ENCODE measurements at places on chromosomes 3 and 15. TPM values are rescaled to one million over a fixed set of nuclear protein-coding genes. Genes with fewer than 3 reads are reported as not detected.

Gene GASK1A
- total RNA-seq = 1.1 TPM

Gene CCDC32
- 16.3 TPM for total RNA-seq

Gene XCR1
- total RNA-seq = under 0.01 TPM

Gene SLC28A1
- not detected for total RNA-seq

Gene ACVR2B
- 1.9 TPM for total RNA-seq

Gene RLBP1
- not detected for total RNA-seq

Gene KY
- not detected for total RNA-seq

Gene GOLGA8M
- 0.13 TPM for total RNA-seq

GRCh38 chr15:90845201-90845949 is 23.0 kb upstream of the FURIN start:
- DNase-seq = peak; percentile 82

DNA sequence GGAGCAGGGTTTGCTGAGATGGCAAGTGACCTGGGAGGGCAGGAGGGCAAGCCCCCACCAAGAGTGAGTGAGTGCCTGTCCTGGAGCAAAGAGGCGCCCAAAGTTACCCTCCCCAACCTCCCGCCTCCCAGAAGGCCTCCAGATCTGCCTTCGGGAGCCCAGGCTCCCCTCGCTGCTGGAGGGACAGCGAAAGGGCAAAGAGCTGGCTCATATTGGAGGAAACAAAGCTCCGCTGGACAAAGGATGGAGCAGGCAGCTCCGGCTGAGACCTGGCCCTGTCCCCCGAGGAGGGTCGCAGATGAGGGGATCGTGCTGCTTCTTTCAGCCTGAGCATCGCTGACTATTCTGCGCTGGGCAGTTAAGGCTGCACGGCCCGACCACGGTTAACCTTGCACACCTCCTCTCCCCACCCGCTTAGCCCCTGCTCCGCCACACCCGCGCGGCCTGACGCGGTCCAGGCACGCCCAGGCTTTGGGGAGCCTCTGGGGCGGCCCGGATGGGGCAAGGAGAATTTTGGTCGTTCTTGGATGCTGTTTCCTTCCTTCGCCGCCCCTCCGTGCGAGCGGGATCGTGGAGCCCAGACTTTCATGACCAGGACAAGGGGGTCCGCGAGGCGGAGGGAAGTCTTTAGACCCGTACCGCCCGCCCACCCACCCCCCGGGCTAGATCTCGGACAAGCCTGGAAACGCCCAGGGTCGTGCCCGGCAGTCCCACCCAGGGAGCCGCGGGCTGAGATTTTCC is 651 bp downstream of the PLCD1 start:
- DNase-seq = no peak

GRCh38 chr3:129195731-129196256 is 12.1 kb upstream of the CNBP start:
- peak; percentile 90 for DNase-seq

DNA sequence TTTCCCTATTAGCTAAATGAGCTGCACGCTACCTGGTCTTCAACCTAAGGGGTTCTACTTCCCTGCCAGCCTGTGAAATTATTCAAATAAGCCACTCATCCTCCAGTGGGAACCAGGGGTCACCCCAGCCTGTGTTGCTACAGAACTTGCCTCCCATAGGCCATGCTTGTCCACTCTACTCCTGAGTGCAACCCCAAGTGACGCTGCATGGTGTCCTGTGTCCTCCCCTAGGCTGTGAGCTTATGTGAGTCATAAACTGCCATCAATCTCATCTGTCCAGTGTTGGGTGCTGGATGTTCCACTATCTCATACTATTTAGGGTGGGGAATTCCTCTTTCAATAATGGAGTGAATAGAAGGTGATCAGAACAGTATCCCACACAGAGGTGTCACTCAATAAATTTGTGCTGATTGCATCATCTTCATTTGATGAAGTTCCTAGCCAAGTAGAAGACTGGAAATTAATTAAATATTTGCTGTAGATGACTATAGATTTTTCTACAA is 49.8 kb upstream of the SSR3 start:
- DNase-seq = no peak

DNA sequence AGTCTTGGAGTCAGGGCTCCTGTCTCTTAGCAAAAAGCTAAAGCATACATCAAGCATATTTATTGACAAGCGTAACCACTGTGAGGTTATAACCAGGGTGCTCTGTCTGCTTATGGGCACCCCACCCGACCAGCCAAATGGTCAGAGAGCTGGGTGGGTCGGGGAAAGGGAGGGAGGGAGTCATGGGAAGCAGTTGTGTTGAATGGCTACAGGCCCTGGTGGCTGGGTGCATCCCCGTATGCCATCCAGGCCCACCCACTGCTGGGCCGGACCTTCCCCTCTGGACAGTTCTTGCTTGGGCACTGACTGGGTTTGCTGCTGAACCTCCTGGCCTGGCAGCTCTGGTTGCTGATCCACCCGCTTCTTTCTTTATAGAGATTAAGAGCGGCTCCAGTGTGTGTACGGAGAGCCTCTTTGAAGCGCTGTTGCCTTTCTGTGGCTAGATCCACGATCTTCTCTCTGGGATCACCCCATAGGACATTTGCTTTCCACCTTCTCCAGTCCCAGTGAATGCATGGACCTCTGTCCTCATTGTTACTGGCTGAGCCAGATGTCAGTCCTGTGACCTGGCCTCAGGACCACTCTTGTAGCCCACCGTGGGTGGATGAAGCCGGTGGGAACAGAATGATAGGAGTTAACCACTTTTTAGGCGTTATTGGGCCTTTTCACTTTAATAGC is 59.6 kb downstream of the SMAD3 start:
- no peak for DNase-seq

GRCh38 chr15:87706001-87706400 is 550.5 kb downstream of the NTRK3 start:
- no peak for DNase-seq

- DNase-seq = peak; percentile 57
Measured at GRCh38 chr3:187640569-187641059, 29.6 kb downstream of the SST start.

DNA sequence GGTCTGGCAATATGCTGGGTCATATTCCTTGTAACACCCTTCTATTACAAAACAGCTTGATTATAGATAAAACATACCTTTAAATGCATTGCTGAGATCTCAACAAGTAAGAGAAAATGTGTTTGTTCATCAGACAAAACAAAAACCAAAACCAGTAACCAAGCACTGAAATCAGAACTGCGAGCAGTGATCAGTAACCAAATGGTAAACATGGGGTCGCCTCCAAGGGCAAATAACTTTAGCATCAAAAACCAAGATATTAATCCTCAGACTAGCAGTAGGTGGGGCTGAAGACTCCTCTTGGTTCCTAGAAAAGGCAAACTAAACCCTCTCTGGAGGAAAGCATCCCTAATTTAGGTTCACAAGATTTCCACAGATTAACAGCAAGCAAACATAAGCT is 6.6 kb upstream of the HESX1 start:
- DNase-seq = no peak

DNA sequence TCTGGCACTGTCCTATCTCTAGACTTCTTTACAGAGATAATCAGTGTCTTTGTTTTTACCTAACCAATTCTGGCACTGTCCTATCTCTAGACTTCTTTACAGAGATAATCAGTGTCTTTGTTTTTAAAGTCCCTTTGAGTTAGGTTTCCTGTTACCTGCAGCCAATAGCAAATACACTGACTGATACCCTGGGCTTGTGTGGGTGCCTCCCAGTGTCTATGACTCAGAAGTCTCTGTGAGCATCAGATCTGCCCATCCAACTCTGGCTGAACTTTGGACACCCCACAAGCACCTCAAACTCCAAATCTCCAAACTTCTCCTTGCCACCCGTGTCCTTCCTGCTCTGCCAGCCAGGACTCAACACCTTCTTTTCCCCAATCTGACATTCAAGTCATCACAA is 30.4 kb downstream of the SLC41A3 start:
- DNase-seq = peak; percentile 67

GRCh38 chr3:15052335-15053242 is 12.5 kb downstream of the MRPS25 start:
- no peak for DNase-seq

- DNase-seq = no peak
Measured at GRCh38 chr3:70914862-70915261, 602.4 kb upstream of the MDFIC2 start.

- DNase-seq = no peak
Measured at GRCh38 chr15:36364377-36364776, 215.0 kb upstream of the CDIN1 start.

- DNase-seq = peak; percentile 89
Measured at GRCh38 chr15:70023064-70023768, 74.5 kb downstream of the TLE3 start.

- no peak for DNase-seq
Measured at GRCh38 chr3:151443583-151443982, 17.3 kb downstream of the IGSF10 start.

- no peak for DNase-seq
Measured at GRCh38 chr3:182241766-182242488, 530.2 kb downstream of the SOX2 start.

GRCh38 chr3:37521429-37521828 is 340.3 kb upstream of the CTDSPL start:
- no peak for DNase-seq

Measured in bronchial epithelial cell (primary cell).